ENCODE measurements at places on chromosomes 5 and 9. TPM values are rescaled to one million over a fixed set of nuclear protein-coding genes. Genes with fewer than 3 reads are reported as not detected.

SMAD5 gene
- total RNA-seq = 15.5 TPM

CCDC183 gene
- not detected for total RNA-seq

C9orf152 gene
- total RNA-seq = not detected

SPATA9 gene
- total RNA-seq = not detected

PLAC8L1 gene
- not detected for total RNA-seq

BTNL3 gene
- not detected for total RNA-seq

AK8 gene
- 0.58 TPM for total RNA-seq

EQTN gene
- not detected for total RNA-seq

TPPP gene
- total RNA-seq = not detected

PCDHGA8 gene
- total RNA-seq = not detected

PDE8B gene
- total RNA-seq = not detected

ADAM19 gene
- 6.8 TPM for total RNA-seq

PTPRD gene
- total RNA-seq = 1.1 TPM

UBE2QL1 gene
- not detected for total RNA-seq

NR2F1-AS1 gene
- not detected for total RNA-seq

GRXCR2 gene
- total RNA-seq = not detected

HTR1A gene
- total RNA-seq = not detected

IL13 gene
- not detected for total RNA-seq

LHX2 gene
- total RNA-seq = 4.0 TPM

FGF18 gene
- 3.6 TPM for total RNA-seq

PCDHA2 gene
- total RNA-seq = not detected

LCN2 gene
- total RNA-seq = 2.2 TPM

CDKN2B-AS1 gene
- not detected for total RNA-seq

IL9 gene
- total RNA-seq = not detected

FAM169A gene
- total RNA-seq = 2.0 TPM

SPINK7 gene
- total RNA-seq = not detected

NEURL1B gene
- 13.8 TPM for total RNA-seq

SEMA6A gene
- total RNA-seq = 2.2 TPM

PCDHB3 gene
- total RNA-seq = not detected

SPINK4 gene
- not detected for total RNA-seq

TAS2R1 gene
- total RNA-seq = not detected

SMIM33 gene
- total RNA-seq = not detected

KLHL3 gene
- not detected for total RNA-seq

PCDHGB6 gene
- 0.75 TPM for total RNA-seq

KIF24 gene
- 1.5 TPM for total RNA-seq

ZDHHC11B gene
- not detected for total RNA-seq

SLC6A3 gene
- total RNA-seq = not detected

CDKN2B gene
- total RNA-seq = not detected

PFN3 gene
- total RNA-seq = not detected

CNTNAP3B gene
- 10.6 TPM for total RNA-seq

SDHA gene
- total RNA-seq = 81.3 TPM

ZNF879 gene
- total RNA-seq = 0.87 TPM

RMI1 gene
- total RNA-seq = 4.7 TPM

SV2C gene
- total RNA-seq = not detected

PCDHGA3 gene
- not detected for total RNA-seq

GPR150 gene
- total RNA-seq = not detected

GGTA1 gene
- total RNA-seq = not detected

S1PR3 gene
- 8.8 TPM for total RNA-seq

ETF1 gene
- total RNA-seq = 45.2 TPM

LHX3 gene
- not detected for total RNA-seq

ABCA1 gene
- total RNA-seq = 25.4 TPM

IPPK gene
- 7.9 TPM for total RNA-seq

PLPP7 gene
- 1.7 TPM for total RNA-seq

ARID3C gene
- not detected for total RNA-seq

NMUR2 gene
- 6.4 TPM for total RNA-seq

RAD17 gene
- 5.7 TPM for total RNA-seq

MTREX gene
- total RNA-seq = 58.2 TPM

Data from Caki2 (cell line).